Spleen (tissue), 13 donors: ENCODE measurements at places on chromosomes 3 and 15. TPM values are rescaled to one million over a fixed set of nuclear protein-coding genes. Genes with fewer than 3 reads are reported as not detected.

DNA sequence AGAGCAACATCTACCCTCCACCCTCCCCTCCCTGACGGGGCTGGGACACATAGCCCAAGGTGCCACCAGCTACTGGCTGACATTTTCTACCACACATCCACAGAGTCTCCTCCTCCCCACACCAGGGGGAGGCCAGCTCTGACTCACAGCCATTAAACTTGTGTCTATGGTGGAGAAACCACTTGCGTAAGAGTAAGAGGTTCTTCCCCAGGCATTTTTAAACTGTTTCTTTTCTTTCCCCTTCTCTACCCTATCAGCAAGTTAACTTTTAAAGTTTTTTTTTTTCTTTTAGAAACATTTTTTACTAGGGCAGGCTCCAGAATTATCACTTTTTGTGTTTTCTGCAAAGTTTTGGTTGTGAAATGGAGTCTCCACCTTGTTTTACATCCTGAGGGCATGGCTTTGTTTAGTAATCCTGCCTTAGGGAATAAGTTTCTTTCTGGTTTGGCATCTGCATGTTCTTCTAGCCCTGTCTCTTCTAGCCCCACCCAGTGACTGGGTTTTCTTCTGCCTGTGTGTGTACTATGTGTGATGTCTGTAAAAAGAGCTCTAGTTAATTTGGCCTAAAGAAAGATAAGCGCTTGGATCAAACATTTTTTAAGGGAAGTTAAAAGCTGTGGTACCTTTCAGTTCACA is 148.8 kb upstream of the GADL1 start:
- no peak for DNase-seq

DNA sequence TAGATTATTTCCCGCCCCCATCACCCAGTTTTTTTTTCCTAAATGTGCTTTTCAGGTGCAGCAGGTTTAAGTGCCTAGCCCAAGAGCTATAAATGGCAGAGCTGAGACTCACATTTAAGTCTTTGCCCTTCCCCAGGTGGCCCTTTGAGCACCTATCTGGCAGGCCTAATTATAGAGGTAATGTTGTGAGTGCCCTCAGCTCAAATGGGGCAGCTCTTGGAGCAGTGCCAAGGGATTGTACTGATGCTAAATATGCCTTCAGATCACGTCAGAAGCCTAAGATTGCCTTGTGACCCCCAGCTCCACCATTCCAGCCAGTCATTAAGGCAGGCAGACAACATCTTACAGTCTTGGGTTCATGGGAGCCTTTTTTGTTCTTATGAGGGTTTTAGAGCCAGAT is 159.5 kb downstream of the RPLP1 start:
- no peak for DNase-seq

DNA sequence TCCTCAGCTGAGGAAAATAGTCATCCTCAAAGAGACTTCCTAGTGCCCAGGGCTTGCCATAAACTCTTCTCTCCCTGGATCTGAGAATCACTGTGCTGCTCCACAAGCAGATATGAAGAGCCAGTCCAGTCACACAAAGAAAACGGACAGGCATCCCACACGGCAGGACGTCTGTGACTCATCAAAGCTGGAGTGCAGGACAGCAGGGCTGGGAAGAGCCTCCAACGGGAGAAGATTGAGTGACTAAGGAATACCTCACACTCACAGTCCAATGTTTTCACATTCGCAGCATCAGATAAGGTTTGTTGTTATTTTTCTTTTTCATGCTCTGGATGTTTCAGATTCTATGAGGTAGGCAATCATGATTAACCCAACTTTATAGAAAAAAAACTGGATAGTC is 57.8 kb downstream of the NEK10 start:
- no peak for DNase-seq

The CDHR4 gene
- not detected for total RNA-seq

The PRICKLE2 gene
- 6.5 TPM for total RNA-seq

The LTF gene
- total RNA-seq: 148 TPM

The GABRR3 gene
- not detected for total RNA-seq

The CEMIP gene
- total RNA-seq: 3.0 TPM

The BMF gene
- 44.5 TPM for total RNA-seq
